Activated CD8-positive, alpha-beta memory T cell treated with anti-CD3 and anti-CD28 coated beads, Interleukin-2, amount 10 ng/mL, durations not matched to agents 7 days and 5 days (primary cell): ENCODE measurements at places on chromosomes 12 and 14. TPM values are rescaled to one million over a fixed set of nuclear protein-coding genes. Genes with fewer than 3 reads are reported as not detected.

DNA sequence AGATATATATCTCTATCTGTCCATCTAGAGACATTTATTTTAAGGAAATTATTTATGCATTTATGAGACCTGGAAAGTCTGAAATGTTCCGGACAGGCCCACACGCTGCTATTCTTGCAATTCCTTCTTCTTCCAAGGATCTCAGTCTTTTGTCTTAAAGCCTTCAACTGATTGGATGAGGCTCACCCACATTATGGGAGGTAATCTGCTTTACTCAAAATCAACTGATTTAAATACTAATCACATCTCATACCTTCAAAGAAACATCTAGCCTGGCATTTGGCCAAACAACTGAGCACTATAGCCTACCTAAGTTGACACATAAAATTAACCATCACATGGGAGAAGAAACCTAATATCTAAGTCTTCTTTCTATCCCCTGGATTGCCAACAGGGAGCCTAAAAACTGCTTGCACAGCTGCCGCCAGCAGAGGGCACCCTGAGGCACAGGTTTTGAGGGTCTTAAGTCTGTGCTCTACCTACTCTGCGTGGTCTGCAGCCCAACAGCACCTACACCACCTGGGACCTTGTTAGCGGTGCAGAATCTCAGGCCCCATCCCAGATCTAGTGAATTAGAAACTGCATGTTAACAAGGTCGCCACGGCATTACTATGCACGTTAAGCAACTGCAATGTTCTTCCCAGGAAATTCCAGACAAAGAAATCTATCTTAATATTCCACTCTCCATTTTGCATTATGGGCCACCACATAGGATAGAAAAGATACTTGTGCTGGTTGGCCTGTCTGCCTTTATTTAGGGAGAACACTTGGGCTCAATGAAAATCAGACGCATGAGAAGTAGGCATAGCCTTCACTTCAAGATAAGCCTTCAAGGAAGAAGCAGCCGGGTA is 249.7 kb downstream of the FOXG1 start:
- no peak for DNase-seq

GRCh38 chr14:100849115-100849781 is 23.3 kb downstream of the MEG3 start:
- DNase-seq: no peak

Gene ITGA5
- 13.2 TPM for total RNA-seq

DNA sequence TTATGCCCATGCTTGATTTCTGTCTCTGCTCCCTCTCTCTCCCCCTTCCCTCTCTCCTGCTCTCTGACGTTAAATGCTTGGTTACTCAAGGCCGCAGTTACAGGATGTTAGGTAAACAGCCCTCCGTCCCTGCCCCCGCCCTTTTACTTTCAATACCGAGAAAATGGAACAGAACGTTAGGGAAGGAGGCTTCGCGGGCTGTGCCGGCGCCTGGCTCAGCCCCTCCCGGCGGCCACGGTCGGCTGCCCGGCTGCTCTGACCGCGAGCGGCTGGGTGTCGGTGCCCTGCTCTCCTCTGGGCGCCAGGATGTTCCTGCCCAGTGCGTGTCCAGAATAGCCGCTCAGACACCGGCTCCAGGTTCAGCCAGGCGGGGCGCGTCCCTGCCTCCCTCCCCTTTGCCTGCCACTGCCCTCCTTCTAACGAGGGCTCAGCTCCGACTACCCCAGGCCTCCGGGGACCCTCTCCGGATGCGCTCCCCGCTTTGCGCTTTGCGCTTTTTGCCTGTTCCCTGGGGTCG is 166.1 kb downstream of the ADCK1 start:
- peak; percentile 67 for DNase-seq

GRCh38 chr12:56020423-56021184 is at the start of gene IKZF4:
IKZF4 (plus strand) TSS chr12:56021043; CDS start chr12:56021494, 451 bp downstream.
- peak; percentile 45 for DNase-seq

DNA sequence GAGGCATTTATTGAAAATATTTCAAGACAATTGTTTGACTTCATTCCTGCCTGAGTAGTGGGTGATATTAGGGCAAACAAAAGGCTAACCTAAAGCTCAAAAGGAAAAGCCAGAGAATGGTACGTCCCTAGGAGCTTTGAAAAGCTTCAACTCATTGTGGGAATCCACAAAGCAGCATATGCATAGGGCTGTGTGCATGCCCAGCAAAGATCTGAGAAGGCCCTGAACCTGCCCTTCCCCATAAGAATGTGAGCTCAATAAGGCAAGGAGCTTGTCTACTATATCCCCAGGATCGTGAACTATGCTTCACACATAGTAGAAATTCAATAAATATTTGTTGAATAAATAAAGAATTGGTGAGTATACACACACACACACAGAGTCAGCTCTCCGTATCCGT is 19.1 kb upstream of the RAD52 start:
- DNase-seq: no peak

Gene HHIPL1
- total RNA-seq: not detected

Gene KRT77
- not detected for total RNA-seq

- no peak for DNase-seq
Observed at GRCh38 chr14:33412450-33412849, 473.8 kb downstream of the NPAS3 start.

DNA sequence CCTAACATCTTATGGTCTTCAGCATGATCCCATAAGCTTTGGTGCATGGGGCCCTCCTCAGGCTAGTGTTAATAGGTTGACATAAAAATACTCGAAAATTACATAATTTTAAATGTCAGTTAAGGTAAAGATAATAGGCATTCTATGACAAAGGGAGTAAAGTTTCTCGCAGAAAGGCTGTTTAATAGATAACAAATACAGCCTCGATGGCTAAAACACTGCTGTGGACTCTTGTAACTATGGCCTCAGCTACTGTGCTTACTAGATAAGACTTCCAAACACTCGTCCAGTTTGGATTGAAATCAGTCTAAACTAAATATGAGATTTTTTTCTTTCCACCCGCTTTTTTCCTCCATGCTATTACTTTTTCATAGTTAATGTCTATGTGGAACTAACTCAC is 23.2 kb upstream of the MGST1 start:
- no peak for DNase-seq

GRCh38 chr14:73763396-73763795 is 49.2 kb upstream of the PNMA1 start:
- no peak for DNase-seq

DNA sequence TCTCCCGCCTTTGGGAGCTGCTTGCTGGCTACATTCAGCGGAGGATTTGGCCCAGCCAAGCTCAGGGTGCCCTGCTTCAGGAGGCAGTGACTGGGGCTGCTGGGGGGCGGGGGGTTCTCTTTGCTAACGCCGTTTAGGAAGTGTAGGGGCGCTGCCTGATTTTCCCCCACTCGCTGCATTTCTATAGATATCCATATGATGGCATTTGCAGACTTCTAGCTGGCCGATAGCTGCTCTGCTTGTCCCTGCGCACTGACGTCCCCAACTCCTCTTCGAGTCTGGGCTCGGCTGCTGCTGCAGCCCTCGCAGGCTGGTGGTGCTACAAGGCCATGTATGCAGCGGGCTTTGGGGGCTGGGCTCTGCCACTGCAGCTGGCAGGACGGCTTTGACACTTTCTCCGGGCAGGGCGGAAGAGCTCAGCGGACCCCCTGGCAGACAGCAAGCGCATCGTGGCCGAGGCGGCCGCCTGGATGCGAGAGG is 3.1 kb downstream of the LRFN5 start:
- no peak for DNase-seq

DNA sequence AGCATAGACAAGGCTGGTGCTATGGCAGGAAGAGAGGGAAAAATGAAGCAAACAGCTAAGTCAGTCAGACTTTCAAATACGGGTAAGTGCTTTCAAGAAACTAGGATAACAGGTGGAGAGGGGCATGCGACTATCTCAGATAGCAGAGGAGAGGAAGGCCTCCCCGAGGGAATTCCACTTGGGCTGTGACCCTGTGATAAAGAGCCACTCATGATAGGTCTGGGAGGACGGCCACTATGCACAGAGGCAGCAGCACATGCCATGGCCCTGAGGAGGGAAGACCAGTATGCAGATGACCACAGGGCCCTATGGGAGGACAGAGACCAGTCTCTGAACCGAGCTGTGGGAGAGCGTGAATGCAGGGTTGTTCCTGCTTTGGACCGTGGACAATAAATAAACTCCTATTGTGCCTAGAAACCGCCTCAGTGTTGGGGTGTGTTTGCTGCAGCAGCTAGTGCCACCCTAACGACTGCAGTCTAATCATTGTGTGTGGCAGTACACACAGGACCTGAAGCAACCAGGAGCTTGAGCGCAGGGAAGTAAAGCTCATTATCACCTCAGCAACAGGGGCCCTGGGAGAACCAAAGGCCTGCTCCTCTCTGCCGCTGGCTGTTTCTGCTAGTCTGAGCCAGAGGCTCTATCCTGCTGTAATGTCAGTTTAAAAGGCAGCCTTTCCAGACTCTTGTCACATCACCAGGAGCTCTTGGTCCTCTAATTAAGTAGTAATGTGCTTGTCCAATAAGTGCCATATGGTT is 119.1 kb downstream of the CACNA1C start:
- no peak for DNase-seq

Gene FKBP3
- total RNA-seq: 72.6 TPM

- no peak for DNase-seq
Observed at GRCh38 chr14:44966601-44967336, 4.8 kb downstream of the TOGARAM1 start.
